CD4-positive, alpha-beta T cell treated with Interferon gamma for 1 hour (primary cell): ENCODE measurements at places on chromosomes 11 and 22.

- DNase-seq = no peak
Measured at GRCh38 chr11:18697576-18697975, 1.0 kb upstream of the TMEM86A start.

DNA sequence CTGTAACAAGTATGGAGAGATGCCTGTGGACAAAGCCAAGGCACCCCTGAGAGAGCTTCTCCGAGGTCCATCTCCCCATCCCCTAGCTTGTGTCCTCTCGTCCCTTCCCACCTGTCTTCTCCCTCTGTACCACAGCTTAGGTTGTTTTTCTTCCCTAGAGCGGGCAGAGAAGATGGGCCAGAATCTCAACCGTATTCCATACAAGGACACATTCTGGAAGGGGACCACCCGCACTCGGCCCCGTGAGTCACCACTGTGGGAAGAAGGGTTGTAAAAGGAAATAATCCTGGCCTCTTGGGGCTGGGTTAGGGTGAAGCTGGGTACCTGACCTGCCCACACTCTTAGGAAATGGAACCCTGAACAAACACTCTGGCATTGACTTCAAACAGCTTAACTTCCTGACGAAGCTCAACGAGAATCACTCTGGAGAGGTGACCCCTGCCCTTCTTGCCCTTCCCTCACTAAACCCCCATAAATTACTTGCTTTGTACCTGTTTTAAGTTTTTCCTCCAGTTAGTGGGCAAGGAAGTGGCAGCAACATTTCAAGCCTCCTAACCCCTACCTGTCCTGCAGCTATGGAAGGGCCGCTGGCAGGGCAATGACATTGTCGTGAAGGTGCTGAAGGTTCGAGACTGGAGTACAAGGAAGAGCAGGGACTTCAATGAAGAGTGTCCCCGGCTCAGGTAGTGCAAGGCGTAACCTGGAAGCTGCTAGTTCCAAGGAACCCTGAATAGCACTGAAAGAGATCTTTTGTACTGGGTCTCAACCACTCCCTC, 3.1 kb downstream of the TAF10 start:
- no peak for DNase-seq

GRCh38 chr22:33038836-33039235, 19.3 kb downstream of the SYN3 start:
- DNase-seq = no peak

DNA sequence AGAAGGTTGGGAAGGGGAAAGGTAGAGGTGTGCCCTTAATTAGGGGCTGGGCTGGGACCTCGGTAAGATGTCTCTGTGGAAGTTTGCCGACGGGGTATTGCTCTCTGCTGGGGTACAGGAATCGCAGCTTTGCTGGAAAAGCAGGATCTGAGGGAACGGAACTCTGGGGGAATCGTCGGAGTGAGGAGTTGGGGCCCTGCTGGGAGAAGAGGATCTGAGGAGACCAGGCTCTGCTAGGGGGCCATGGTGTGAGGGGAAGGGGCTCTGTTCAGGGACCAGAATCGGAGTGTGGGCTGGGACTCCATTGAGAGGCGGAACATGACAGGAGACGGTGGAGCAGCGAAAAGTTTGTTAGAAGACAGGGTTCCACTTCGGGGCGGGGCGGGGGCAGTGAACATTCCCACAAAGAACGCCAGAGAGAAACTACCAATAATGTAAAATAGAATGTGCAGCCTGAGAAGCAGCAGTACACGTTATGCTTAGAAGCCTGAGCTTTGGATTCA, 456 bp downstream of the AAMDC start:
- DNase-seq = no peak

- DNase-seq = peak; percentile 57
Measured at GRCh38 chr22:23402275-23403151, 177.6 kb downstream of the IGLL1 start.

- DNase-seq = no peak
Measured at GRCh38 chr22:23110190-23110921, 31.4 kb downstream of the RSPH14 start.

DNA sequence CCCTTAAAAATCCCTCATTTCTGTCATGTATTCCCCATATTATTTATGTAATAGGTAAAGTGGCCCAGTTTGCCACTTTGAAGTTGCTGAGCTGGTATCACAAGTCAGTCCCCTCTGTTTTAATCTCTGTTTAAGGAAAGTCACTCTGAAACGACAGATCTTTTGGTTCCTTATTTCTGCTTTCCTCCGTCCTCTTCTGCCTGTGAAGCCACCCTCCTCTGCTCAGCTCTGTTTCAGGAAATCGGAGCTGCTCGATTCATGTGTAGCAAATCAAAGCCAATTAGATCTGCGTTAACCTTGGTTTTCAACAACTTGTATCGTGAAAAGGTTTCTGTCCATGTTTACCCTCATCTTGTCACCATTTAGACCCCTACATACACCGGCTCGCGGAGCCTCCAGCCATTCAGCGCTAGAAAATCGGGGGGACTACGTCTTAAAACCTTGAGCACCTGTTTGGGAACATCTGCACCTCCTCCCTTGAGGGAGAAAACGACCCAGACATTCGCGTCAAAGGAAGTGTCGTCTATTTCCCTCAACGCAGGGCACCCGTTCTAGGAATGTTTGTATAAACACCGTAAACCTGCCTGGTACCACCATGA, 576 bp upstream of the SC5D start:
- no peak for DNase-seq

GRCh38 chr22:37632174-37633088, 7.0 kb upstream of the SH3BP1 start:
- DNase-seq = no peak

GRCh38 chr11:60840470-60841430, 1.2 kb upstream of the CCDC86 start:
- no peak for DNase-seq

GRCh38 chr11:61054927-61055562, 47.2 kb upstream of the CD5 start:
- DNase-seq = no peak

- DNase-seq = no peak
Measured at GRCh38 chr22:19976671-19977070, 35.1 kb upstream of the TXNRD2 start.

DNA sequence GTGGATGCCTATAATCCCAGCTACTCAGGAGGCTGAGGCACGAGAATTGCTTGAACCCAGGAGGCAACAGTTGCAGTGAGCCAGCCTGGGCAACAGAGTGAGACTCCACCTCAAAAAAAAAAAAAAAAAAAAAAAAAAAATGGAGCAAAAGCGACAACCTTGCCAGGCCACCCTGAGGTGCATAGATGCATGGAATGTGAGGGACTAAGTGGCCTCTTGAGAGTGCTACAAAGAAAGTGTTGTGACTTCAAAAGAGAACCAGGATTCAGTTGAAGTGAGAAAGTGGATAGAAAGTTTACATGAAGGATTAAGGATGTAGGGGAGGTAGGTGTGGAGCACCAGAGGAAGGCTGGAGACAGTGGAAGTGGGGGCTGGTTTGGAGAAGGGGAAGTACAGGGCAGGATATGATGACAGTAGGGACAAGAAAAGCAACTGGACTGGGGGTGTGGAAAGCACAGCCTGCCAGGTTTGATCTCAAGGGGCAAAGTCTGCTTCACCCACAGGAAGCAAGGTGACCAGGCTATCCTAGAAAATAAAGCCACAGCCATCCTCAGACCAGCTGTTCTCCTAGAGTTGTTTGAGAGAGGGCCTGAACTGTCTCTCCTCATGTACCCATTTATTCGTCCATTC, 36.0 kb upstream of the OLFML1 start:
- no peak for DNase-seq

DNA sequence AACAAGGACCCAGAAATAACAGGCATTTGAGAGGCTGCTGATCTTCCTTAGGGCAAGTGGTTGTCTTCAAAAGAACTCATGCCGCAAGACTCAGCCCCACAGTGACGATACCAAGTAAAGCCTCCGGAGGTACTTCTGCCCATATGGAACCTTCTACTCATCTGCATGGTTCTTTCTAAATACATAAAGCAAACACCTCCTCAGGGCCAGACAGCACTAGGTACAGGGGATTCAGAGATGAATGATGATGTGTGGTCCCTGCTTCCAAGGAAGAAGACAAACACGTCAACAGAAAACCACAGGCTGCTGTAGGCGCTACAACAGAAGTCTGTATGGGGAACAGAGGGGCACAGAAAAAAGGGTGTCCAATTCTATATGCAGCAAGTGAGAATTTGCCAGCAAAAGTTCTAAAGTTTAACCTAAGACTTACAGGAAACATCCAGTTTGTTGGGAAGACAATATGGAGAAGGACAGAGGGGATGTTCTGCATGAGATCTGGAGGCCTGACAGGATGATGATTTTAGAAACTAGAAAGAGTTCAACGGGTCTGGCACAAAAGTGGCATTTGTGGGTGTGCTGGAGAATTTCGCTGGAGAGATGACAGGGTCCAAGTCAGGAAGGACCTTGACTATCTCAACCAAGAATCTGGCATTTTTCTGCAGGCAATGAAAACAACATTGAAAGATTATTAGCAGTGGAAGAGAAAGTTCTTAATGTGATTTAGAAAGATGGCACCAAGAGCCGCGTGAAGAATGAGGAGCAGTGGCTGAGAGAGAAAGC, 23.7 kb downstream of the JAML start:
- DNase-seq = peak; percentile 21

GRCh38 chr11:97862021-97862420, 1158.7 kb upstream of the CNTN5 start:
- DNase-seq = no peak

DNA sequence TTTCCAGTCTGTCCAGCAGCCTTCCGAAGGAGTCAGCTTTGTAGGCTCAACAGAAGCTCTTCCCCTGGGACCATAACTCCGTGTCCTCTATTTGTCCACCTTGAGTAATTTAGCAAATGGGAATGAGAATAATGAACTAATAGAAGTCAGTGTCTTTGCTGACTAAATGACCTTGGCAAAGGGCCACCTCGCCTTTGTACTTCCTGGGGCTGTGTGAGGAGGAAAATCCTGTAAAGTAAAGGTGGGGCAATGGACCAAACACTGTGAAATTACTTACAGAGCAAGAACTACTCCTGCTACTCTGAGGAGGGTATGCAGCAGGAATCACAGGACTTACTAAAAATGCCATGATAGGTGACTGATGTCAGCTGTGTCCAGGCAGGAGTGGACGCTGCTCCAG, 36.2 kb upstream of the CSNK2A3 start:
- DNase-seq = no peak

GRCh38 chr11:104432981-104433380, 269.0 kb upstream of the PDGFD start:
- no peak for DNase-seq

- no peak for DNase-seq
Measured at GRCh38 chr11:134388590-134388989, 23.5 kb downstream of the B3GAT1 start.

GRCh38 chr11:75639762-75640181, 29.1 kb downstream of the MAP6 start:
- DNase-seq = peak; percentile 41

- DNase-seq = no peak
Measured at GRCh38 chr11:120188811-120189455, 21.9 kb upstream of the OAF start.

DNA sequence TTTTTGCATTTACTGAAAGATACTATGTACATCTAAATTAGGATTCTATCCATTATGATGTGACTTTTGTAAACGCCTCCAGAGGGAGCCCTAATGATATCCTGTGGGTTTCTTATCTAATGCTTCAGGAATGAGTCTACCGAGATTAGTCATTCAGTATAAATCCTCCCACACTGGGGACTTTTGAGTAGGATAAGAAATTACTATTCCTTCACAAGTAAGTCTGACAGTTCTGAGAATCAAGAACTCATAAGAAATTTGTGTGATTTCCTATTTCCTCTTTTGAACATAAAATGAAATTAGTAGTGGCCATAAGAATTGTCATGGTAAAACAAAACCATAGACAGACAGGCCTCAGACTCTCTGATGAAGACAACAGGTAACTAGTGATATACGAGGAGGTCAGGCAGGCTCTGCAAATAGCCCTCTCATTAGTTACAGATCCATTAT, 10.0 kb upstream of the OR5M1 start:
- DNase-seq = no peak

GRCh38 chr11:123361110-123361509, 69.0 kb upstream of the GRAMD1B start:
- no peak for DNase-seq

DNA sequence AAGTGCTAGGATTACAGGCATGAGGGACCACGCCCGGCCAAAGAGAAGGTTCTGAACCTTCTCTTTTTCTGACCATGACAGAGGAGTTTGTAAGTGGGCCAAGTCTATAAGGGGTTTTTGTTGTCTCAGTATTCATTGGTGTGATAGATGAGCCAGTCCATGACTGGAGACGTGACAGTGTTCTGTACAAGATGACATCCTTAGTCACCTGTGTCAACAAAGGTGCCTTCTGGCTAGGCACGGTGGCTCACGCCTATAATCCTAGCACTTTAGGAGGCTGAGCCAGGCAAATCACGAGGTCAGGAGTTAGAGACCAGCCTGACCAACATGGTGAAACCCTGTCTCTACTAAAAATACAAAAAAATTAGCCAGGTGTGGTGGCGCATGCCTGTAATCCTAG, 4.2 kb upstream of the KLHL22 start:
- no peak for DNase-seq

DNA sequence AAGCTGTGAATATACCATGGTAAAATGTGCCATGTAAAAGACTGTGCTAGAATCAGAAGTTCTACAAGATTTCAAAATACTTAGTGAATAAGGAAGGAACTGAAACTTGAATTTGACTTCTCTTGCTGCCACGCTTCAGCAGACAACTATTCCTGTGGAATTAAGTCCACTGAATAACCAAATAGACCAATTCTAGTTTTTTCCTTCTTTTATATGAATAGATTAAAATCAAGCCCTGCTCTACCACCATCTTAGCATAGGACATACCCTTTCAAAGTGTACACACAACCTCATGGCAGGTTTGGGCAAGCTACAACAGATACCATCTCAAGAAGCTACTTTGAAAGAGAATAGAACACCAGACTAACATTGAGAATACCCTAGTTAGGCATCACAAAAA, 23.4 kb upstream of the CLNS1A start:
- no peak for DNase-seq

GRCh38 chr22:22913989-22914388, 26.4 kb downstream of the IGLL5 start:
- no peak for DNase-seq

DNA sequence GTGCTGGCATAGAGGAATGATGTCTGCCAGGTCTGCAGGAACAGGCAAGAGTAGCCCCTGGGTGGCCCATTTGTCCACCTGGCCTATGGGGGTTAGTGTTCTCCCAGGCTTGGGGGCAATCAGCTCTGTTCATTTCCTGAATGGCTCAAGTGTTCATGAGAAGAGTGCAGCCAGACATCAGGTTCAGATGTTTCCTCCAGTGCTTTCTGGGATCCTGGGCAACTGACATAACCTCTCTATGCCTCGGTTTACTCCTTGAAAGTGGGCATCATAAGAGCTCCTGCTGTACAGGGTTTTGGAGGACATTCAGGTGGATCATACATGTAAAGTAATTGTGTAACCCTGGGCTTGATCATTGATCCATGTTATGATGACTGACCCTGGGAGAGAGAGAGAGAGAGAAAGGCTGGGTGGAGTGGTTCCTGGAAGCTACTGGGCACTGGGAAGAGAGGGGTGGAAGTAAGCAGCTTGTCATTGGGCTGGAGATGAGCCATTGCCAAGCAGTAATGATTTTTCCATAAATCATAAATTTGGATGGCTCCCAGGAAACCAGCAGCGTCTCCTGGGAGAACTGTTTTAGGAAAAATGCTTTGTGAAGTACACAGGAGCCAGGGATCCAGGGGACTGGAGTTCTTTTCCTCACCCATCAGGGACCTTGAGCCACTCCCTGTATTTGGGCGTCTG, 30.2 kb upstream of the ACCSL start:
- DNase-seq = no peak

GRCh38 chr11:16347928-16348685, 8.2 kb downstream of the SOX6 start:
- no peak for DNase-seq

- no peak for DNase-seq
Measured at GRCh38 chr11:82765466-82766034, 31.9 kb upstream of the FAM181B start.
